ENCODE measurements at places on chromosomes 7 and 10.

- peak; percentile 12 for DNase-seq
Observed at GRCh38 chr7:92135052-92135889, 994 bp upstream of the CYP51A1 start.

- DNase-seq, result no peak
Observed at GRCh38 chr7:115024276-115024675, 102.4 kb downstream of the MDFIC start.

- DNase-seq, result no peak
Observed at GRCh38 chr7:139367438-139368155, 7.9 kb downstream of the LUC7L2 start.

DNA sequence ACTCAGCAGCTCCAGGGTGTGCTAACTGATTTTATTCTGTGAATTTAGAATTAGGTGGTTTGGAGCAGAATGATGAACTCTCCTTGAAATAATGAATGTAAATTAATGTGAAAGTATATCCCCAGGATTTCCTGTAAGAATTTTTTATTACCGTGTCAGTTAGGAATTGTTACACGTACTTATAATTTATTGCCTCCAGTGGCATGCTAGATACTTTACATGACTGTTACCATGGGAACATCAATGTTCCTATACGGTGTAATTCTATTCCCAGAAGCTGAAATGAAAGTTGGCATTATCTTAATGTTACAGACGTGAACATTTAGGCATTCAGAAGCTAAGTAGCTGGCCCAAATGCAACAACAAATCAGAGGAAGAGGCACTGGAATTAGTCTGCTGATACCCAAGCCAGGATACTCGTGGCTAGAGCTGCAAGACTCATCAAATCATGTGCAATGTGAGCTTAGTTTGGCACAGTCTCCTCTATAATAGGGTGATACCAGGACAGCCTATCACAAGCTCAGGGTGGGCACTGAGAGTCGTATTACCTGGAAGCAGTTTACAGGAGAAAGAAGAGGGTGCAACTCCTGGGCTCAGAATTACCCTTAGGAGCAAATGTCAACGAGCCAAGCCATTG, 30.0 kb upstream of the PRKAR2B start:
- DNase-seq, result peak; percentile 5
